Foreskin keratinocyte (primary cell): ENCODE measurements at places on chromosomes 13 and 19. TPM values are rescaled to one million over a fixed set of nuclear protein-coding genes. Genes with fewer than 3 reads are reported as not detected.
A peak's percentile ranks its signal among the peaks of the same experiment; 100 is the strongest.

GRCh38 chr19:29519931-29520330 is 5.9 kb upstream of the VSTM2B start:
- no peak for DNase-seq

DNA sequence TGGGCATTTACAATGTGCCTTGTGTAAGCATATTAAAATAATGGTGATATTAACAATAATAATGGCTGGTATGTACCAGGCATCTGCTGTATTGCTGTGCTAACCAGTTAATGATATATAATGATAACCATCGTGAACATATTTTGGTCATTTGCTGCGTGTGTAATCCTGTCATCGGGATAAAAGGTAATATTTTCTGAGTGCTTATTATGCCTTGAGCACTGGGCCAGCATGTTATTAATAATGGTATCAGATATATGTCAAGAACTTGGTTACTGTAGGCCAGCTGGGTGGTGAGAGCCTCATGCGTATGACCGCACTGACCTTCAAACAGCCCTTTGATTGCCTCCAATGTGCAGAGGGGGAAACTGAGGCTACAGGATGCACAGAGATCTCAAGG is 22.2 kb upstream of the FXYD3 start:
- DNase-seq, result no peak

GRCh38 chr13:75329723-75330122 is 152.2 kb downstream of the TBC1D4 start:
- peak; percentile 32 for DNase-seq

- DNase-seq, result no peak
Observed at GRCh38 chr13:33383724-33384577, 98.4 kb upstream of the STARD13 start.

DNA sequence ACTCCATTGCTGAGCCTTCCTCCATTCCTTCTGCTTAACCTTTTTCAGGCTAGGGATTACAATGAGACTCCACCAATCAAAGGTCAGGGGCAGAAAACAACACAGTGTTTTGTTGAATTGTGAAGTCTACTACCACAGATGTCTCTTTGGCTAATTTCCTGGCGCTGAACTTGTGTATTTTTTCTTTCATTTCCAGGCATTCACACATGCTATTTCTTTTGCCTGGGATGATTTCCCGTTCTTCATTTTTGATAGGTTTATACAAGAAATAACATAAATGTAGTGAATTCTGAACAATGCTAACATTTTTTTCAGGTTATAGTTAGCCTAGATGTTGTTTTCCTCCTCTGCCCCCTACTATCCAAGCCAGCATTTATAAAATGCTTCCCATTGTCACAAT is 64.3 kb downstream of the OLFM4 start:
- DNase-seq, result no peak

Gene TSHZ3
- 8.4 and 8.8 TPM in 2 replicates for total RNA-seq

DNA sequence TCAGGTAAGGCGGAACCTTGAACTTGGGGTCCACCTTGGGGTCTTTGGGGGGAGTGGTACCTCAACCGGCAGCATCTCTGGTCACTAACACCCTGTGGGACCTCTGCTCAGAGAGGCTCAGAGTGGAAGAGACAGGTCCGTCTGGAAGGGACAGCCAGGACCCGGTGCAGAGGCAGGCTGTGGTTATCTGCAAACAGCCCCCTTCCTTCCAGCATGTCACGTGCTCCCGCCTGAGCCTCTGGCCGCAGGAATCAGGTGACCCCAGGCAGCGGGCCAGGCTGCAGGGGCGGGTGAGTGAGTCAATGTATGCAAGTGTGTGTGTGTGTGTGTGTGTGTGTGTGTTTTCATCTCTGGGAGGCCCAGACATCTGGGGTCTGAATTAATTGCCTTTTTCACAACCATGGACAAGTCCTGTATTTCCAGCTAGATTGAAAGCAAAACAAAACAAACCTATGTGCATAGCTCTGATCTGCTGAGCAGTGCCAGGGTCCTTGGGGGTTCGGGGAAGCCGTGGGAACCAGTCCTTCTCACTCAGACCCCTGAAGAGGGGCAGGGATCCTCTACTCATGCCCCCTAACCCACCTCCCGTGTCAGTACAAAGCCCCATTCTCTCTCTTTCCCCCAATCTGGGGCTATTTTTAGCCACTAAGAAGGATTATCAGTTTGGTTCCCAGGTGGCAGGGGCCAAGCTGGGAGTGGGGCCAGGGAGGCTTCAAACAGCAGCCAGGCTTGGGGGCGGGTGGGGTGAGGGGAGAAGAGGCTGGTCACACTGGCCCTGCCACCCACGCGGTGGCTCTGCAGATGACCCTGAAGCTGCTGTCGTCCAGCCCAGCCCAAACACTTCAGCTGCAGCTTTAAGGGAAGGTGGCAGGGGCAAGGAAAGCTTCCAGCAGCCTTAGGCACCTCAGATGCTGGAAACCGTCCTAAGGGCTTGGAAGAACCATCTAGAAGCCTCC is 31.4 kb downstream of the CERS4 start:
- peak; percentile 69 for DNase-seq

GRCh38 chr19:2629491-2630351 is 72.8 kb downstream of the GNG7 start:
- no peak for DNase-seq

DNA sequence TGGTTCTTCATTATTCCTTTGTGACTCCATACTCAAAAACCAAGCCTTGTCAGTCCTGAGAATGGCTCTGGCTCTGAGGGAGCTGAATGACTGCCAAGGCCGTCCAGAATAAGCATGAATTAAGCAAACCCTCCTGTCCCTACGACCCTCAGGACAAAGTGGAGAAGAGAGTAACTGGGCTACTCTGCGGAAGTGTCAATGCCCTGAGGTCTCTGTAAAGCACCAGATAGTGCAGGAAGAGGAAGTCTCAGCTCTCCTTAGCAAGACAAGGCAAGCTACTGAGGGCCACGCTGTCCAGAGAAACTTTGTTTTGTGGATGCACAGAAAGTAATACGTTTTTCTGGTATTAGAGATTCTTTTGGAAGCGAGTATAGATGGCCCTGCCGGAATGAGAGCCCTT is 94.1 kb downstream of the RNASEH2B start:
- no peak for DNase-seq

- no peak for DNase-seq
Observed at GRCh38 chr19:58409010-58409790, 751 bp downstream of the ZNF584 start.

DNA sequence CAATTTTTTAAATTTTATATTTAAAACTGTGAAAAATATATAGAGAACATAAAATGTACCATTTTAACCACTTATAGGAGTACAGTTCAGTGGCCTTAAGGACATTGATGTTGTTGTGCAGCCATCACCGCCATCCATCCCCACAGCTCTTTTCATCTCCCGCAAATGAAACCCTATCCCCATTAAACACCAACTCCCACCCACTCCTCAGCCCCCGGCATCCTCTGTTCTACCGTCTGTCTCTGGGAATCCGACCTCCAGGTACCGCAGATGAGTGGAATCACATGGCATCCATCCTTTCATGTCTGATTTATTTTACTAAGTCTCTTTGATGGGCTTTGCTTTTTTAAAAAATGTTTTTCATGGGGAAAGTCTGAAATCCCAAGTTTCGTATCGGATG is 23.8 kb upstream of the SMIM17 start:
- no peak for DNase-seq

GRCh38 chr19:10945264-10945663 is 15.6 kb upstream of the SMARCA4 start:
- DNase-seq, result no peak

GRCh38 chr13:26977541-26977940 is 194.1 kb downstream of the USP12 start:
- DNase-seq, result no peak

GRCh38 chr13:47665043-47665442 is 336.0 kb downstream of the SUCLA2 start:
- DNase-seq, result no peak

Gene LILRB5
- total RNA-seq, result not detected in 2 replicates

DNA sequence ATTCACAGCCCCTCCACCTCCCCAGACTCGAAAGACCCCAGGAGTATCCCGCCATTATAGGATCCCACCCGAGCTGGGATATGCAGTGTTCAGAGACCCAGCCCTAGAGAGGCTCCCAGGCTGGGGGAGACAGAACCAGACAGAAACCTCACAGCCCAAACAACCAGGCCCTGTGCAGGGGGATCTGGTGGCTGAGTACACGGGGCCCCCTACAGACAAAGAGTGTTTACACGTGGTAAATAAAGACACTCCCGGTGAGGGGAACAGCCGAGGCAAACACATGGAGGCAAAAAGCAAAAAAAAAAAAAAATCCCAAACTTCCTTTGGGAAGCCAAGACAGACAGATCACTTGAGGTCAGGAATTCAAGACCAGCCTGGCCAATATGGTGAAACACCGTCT is 25.1 kb downstream of the TINCR start:
- no peak for DNase-seq

GRCh38 chr19:6724631-6725492 is 4.4 kb upstream of the C3 start:
- DNase-seq, result no peak

Gene ZNF599
- 2.8 and 3.7 TPM in 2 replicates for total RNA-seq

Gene RDH8
- not detected in 2 replicates for total RNA-seq

GRCh38 chr19:2612619-2613249 is 89.8 kb downstream of the GNG7 start:
- no peak for DNase-seq

GRCh38 chr13:21672796-21673538 is 2.1 kb downstream of the FGF9 start:
- no peak for DNase-seq

DNA sequence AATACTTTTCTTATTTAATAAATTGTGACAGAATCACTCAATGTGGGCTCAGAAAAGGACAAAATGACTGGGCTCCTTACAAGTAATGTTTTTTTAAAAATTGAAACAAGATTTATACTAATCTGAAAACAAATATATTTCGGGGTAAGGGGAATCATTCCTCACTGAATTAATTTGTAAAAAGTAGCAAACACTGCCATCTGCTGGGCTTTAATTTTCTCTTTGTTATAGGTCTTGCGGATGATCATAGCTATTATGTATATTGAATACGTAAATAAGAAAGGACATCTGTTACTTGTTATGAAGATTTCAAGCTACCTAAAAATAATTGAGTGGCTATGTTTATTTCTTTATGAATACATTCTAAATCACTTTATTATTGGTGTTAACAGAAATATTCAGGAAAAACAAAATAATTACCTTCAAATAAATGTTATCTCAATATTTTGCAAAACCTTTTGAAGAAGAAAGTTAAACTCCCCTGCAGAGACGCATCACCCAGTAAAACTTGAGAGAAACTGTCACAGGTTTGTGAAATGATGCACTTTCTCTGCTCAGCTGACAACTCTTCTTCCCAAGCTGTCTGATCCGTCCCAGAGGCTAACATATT is 17.8 kb upstream of the ENOX1 start:
- peak; percentile 68 for DNase-seq

DNA sequence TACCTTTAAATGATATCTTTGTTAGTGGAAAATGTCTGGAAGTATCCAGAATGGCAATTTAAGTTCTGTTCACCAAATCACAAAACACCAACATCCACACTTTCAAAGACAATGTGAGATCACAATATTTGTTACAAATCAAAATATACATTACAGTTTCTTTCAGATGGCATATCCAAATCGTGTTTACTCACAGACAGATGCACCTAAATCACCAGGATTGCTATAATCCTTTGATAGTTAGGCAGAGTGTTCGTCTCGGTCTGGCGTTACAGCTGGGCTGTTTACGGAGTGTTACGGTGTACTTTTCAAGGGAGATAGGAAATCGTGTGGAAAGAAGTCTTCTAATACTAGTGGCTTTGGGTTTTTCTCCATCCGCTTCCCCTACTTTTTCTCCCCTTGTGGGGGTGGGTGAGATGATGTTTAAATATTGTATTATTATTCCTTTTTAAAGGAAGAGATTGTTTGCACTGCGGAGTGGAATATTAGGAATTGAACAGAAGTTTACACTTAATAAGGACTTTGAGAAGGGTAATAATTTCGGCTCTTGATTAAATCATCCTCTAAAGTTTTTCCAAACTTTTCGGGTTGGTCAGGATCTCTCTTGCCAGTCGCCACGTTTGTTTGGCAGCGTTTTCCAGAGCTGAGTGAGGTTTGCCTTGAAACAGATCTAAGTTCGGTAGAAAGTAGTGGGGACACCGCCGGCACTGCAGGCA is 1.8 kb downstream of the MAB21L1 start:
- DNase-seq, result no peak

- DNase-seq, result no peak
Observed at GRCh38 chr19:40588926-40589569, 12.1 kb upstream of the LTBP4 start.

DNA sequence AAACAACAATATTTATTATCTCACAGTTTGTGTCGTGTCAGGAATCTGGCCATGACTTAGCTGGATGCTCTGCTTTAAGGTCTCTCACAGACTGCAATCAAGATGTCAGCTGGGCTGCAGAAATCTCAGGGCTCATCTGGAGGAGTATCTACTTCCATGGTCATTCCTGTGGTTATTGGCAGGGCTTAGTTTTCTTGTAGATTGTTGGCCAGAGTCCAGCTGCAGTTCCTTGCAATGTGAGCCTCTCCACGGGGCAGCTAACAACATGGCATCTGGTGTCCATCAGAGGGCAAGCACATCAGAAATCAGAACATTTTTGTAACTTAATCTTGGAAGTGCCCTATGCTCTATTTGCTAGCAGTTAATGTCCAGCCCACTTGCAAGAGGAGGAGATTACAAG is 45.7 kb upstream of the TDRD3 start:
- no peak for DNase-seq

Gene FCHO1
- total RNA-seq, result 6.2 and 8.8 TPM in 2 replicates

DNA sequence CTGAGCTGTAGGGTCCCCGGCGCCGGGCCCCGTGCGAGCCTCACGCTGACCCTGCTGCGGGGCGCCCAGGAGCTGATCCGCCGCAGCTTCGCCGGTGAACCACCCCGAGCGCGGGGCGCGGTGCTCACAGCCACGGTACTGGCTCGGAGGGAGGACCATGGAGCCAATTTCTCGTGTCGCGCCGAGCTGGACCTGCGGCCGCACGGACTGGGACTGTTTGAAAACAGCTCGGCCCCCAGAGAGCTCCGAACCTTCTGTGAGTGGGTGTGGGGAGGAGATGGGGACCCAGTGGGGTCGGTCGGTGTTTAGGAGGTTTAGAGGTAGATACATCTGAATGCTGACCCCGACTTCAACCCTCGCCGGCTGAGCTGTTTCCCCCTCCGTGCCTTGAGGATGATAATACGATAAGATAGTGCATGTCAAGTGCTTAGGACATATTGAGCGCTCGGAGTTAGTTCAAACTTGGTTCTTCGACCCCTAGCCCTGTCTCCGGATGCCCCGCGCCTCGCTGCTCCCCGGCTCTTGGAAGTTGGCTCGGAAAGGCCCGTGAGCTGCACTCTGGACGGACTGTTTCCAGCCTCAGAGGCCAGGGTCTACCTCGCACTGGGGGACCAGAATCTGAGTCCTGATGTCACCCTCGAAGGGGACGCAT is 1.9 kb downstream of the ICAM5 start:
- DNase-seq, result no peak

DNA sequence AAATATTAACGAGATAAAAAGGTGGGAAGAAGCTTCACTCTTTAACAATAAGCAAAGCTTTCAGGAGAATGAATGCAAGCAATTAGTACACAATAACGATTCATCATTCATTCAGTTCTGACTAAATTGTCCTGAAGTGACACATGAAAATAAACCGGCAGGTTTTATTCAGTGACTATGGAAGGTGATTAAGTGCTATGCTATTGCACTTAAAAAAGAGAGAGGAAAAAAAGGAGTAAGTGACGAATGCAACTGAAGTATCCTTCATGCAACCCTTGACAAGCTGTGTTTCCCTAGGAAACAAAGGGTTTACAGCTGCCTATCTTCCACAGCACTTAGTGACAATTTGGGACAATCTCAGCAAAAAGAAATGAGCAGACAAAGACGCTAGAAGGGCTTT is 1.4 kb downstream of the LIG4 start:
- DNase-seq, result peak; percentile 72

- no peak for DNase-seq
Observed at GRCh38 chr13:96426167-96426566, 336.3 kb downstream of the HS6ST3 start.
